ENCODE measurements at places on chromosomes 7 and 10.
A peak's percentile ranks its signal among the peaks of the same experiment; 100 is the strongest.

GRCh38 chr7:114468844-114469243 lies 54.2 kb downstream of the FOXP2 start:
- DNase-seq: no peak

GRCh38 chr10:11210211-11210922 lies 192.7 kb downstream of the CELF2 start:
- no peak for DNase-seq

- no peak for DNase-seq
These were observed 698.3 kb downstream of the PARD3 start for GRCh38 chr10:34116681-34117271.

GRCh38 chr10:96212911-96213310 lies 58.5 kb downstream of the BLNK start:
- DNase-seq: no peak

DNA sequence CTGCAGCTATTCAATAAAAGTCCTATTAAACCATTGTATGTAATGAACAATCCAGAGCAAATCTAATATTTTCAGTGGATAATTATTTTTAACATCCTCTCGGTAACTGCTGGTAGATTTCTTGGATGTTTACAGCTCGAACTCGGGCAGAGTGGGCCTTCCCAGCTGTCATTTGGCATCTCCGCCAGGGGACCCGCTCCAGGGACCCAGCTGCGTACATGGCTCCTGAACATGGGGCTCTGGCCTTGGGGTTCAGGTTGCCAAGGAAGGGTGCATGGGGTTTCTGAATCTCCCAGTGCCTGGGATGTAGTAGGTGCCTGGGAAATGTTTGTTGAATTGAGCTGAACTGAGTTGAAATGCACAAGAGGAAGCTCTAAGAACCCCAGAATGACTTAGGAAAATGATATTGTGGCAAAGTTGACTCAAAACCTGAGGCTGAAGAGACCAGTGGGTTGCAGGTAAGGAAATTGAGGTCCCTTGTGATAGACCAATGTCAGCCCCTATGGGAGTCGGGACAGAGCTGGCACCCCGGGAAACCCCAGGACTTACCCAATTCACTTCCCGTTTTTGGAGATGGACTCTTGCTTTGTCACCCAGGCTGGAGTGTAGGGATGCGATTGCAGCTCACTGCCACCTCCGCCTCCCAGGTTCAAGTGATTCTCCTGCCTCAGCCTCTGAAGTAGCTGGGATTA lies 228.4 kb downstream of the CUX1 start:
- DNase-seq: no peak

DNA sequence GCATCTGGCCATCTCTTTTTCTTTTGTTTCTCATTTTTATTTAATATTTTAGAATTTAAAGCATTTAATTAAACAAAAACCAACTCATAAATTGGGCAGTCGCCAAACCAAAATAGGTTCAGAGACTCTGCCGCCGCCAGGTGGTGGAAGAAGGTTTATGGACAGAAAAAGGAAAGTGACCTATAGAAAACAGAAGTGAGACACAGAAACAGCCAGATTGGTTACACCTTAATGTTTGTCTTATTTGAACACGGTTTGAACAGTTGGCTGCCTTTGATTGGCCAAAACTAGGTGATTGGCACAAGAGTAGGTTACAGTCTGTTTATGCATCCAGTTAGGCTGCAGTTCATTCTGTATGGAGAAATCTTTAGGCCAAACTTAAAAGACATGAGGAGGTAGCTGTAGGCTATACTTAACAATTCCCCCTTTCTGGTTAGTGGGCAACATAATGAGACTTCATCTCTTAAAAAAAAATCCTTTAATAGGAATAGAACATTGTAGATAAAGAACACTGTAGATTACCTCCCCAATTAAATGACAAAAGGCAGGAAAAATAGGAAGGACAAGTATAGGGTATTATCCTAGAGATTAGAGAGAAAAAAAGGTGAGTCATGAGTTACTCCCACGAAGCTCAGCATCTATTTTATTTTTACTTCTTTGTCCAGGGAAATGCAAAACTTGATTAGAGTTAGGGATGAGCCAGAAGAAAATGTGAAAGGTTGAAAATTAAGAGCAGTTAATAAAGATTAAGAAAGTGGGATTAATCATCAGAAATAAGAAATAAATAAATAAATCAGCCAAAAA lies 23.9 kb upstream of the CYCS start:
- no peak for DNase-seq

DNA sequence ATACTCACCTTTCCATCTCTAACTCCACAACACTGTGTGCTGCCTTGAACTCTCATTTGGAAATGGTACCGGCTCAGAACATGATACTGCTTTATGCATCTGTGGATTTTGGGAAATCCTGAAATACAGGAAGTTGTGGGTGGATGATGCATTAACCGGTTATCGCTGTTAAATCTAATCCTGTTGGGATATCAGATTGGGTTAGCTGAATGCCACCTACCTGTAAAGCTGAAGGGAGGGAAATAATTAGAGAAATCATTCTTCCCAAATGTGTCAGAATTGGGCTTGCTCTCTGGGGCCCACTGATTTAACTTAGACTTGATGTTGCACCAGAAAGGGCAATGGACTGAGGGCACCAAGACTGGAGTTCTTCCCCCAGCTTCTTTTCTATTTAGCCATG lies 54.0 kb downstream of the CH25H start:
- no peak for DNase-seq

DNA sequence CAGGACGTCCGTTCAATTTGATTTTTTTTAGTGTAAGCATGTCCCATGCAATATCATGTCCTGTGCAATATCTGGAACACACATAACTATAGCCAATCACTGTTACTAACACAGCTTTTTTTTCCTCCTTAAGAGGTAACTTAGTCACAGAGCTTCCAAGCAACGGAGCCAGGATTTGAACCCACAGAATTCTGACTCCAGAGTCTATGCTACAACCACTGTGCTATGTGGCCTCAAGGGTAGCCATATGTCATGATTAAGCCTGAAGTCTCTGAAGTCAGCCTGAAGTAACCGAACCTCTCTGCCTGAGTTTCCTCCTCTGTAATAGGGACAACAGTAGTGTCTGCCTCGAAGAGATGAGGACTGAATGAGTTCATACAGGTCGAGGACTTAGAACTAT lies 42.2 kb upstream of the TCF7L2 start:
- DNase-seq: no peak

- DNase-seq: no peak
These were observed 41.1 kb downstream of the WIPI2 start for GRCh38 chr7:5231116-5231515.

GRCh38 chr7:17041324-17041723 lies 159.5 kb upstream of the AGR3 start:
- DNase-seq: peak; percentile 57

DNA sequence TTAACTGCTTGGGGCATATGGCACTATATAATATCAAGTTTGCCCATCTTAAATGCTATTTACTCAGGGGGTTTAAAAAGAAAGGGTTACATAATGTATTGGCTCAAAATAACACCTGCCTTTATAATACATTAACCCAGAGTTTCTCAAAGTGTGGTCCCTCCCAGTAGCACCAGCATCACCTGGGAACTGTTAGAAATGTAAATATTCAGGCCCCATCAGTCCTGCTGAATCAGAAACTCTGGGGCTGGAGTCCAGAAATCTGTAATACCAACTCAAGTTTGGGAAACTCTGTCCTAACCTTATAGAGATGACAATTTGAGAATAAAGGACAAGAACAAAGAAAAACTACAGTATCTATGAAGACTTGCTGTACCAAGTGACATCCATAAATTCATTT lies 270.7 kb downstream of the PARD3 start:
- no peak for DNase-seq

GRCh38 chr7:143046426-143046851 lies 5.7 kb upstream of the OR6V1 start:
- DNase-seq: no peak

GRCh38 chr10:30861221-30861620 lies 170.4 kb downstream of the ZNF438 start:
- no peak for DNase-seq

GRCh38 chr7:129098409-129099084 lies 43.6 kb upstream of the TNPO3 start:
- no peak for DNase-seq

GRCh38 chr10:46536171-46536570 lies 20.3 kb downstream of the GPRIN2 start:
- no peak for DNase-seq

DNA sequence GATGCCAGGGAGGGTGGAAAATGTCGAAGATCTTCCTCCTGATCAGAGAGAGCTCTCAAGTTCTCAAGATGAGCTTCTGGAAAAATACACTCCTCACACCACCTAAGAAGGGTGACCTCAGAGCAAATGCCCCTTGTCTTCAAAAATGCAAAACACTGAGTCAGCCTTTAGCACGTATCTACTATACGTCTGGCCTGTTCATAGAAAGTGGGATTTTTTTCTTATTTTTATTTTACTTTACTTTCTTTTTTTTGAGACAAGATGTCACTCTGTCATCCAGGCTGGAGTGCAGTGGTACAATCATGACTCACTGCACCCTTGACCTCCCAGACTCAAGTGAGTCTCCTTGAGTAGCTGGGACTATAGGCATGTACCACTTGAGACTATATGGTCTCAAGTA lies 57.1 kb downstream of the AFAP1L2 start:
- no peak for DNase-seq

DNA sequence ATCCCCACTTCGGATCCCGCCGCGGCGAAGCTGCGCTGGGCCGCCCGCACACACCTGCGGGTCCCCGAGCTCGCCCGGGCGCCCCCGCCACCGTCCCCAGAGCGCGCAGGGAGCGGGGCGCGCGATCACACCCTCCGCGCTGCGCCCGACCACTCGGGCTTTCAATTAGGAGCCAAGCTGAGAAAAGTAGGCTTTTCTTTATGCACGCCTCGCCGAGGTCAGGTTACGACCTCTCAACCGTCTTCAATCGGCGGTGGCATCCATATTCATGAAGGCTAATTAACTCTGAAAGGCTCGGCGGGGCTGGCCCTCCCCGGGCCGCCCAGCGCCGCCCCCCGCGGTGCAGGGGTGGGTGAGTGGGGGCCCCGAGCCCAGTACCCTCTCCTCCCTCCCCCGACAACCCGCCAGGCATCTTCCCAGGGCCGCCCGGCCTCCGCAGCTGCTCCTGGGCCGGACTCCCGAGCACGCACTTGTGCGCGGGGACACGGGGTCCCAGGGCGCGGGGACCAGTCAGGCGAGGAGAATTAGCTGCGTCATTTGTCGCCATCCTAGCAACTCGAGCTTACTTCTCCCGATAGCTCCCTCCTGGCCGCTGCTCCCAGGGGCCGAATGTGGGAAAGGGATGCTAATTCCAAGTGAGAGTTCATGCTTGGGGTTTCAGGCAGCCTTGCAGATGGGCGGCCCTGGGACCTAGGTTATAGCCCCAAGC lies 155.5 kb upstream of the LYZL2 start:
- DNase-seq: peak; percentile 42

DNA sequence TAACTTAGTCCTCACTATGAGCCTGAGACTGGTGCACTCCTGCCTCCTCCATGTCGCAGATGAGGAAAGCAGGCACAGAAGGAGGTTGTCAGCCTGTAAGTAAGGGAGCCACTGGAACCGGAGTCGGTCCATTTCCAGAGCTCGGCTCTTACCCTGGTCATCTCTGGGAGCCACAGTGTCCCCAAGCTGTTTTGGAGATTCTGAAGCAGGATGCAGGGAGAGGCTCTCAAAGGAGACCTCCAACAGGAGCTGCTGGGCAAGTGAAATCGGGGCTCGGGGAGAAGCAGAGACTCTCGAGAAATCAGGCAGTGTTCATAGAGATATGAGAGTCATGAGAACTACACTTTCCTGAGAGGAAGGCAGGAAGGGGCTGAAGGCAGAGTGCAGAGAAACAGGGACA lies 39.0 kb downstream of the VSTM4 start:
- no peak for DNase-seq

DNA sequence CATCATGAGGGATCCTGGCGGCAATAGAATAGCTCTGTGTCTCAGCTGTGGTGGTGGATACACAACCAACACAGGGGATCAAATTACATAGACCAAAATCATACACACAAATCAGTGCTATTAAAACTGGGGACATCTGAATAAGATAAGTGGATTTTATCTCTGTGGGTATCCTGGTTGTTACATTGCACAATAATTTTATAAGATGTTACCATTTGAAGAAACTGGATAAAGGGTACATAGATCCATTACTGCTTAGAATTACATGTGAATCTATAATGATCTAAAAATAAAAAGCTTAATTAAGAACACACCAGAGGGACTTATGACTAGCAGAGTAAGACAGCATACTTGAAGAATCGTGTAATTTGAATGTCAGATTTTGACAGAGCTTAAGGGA lies 8.2 kb upstream of the FAM3C start:
- DNase-seq: peak; percentile 53

- DNase-seq: peak; percentile 0
These were observed 215.5 kb downstream of the PCDH15 start for GRCh38 chr10:54585572-54585971.

DNA sequence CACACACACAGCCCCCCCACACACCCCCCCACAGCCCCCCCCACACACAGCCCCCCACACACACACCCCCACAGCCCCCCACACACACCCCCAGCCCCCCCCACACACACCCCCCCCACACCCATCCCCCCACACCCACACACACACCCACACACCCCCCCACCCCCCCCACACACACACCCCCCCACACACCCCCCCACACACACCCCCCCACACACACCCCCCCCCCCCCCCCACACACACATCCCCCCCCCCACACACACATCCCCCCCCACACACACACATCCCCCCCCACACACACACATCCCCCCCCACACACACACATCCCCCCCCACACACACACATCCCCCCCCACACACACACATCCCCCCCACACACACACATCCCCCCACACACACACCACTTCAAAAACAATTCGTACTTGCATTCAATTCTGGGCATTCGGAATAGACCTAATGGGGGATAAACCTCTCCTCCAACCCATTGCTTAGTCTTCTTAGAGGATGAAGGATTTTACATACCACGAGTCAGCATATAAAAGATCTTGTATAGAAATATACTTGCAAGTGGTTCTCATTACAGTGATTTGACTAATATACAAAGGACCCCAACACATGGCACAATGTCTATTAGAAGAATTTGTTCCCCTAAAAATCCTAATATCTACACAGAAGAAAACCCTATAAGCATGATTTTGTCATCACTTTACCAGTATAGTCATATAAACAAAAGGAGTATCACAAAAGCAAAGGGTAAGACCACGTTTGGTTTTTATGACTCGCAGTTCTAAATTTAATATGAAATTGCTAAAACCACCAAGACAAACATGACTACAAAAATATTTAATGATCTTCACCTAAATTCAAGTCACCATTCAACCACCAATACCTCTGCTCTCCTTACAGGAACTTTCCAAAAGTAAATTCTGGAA lies 80.9 kb downstream of the DIP2C start:
- no peak for DNase-seq
